ENCODE measurements at places on chromosomes 16 and 17.

GRCh38 chr16:31130899-31131298 is 4.6 kb downstream of the PRSS8 start:
- no peak for DNase-seq

- no peak for DNase-seq
Observed at GRCh38 chr17:57104461-57105175, 19.6 kb downstream of the AKAP1 start.

- no peak for DNase-seq
Observed at GRCh38 chr16:86306811-86307513, 203.4 kb upstream of the FOXF1 start.

DNA sequence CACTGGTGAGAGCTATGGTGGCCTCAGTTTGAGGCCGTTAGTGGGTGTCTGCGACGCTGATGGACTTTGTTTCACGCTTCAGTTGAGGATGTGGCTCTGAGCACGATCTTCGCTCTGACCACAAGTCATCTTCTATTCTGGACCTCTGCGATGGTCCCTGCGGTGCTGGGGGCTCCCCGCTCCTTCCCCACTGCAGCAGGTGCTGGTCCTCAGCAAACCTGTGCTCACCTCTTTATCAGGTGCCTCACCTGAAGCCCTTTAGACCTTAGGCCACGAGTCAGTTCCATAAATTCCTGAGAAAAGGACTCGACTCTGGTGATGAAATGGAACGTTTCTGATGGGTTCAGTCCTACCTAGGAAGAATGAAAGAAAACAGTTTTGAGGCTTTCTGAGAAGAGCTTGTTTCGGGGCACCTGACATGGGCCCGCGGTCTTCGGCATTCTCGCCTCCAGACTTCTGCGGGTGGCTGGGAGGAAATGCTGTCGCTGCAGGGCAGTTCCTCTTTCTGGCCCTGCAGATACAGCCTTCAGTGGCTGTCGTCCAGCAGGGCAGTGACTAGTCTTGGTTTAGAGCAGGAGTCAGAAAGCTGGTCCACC is 4.7 kb downstream of the KCTD5 start:
- DNase-seq, result peak; percentile 89

DNA sequence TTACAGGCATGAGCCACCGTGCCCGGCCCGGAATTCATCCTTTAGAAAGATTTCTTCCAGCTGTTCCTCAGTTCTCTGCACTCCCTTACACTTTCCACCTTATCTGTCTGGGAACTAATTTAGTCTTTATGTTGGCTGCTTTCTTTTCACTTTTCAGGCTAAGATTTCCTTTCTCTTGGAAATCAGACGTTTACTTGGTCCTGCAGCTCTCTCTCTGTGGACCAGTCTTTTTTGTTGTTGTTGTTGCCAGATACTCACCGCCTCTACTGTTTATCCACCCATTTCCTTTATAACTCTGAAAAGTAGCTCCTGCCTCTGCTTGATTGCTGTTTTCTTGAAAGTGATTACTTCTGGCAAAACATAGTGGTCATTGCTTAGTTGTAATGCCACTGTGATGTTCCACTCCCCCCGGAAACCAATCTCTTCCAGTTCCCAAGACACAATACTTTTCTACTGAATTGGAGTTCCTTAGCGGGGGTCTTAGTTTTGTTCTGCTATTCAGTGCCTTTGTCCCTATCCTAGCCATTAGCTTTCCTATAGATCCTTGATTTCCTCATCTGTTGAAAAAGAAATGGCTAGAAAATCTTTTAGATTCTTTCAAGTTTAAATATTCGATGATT is 6.2 kb downstream of the NF1 start:
- DNase-seq, result no peak

DNA sequence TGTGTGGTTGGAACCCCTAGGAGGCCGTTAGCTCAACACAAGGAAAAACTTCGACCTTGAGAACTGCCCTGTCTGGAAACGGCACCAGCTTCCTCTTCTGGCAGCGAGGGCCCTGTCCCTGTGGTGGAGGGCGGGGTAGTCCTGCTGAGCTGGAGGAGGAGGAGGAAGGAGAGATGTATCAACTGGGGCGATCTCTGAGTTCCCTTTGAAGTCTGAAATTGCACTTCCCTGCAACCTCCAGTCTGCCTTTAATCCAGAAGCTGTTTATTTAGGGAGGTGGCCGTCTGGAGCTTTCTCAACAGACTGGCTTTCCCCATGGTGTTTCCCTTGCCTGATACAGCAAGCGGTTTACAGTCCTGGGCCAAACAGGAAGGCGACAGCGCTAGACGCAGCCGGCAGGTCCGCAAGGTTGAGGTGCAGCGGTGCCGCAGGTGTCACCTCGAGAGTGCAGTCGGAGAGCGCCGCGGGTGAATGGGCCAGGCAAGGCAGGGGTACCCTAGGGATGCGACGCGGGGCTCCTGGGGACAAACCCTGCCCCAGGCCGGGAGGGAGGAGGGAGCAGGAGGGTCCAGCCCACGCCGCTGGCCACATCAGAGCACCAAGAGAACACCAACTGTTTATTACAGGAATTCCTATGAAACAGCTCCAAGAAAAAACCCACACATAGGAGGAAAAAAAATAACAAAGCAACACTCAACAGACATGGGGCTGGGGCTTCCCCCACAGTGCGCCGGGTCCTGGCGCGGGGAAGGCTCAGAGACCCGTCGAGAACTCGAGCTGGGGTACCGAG is 11.4 kb upstream of the MRPS23 start:
- peak; percentile 90 for DNase-seq

- DNase-seq, result no peak
Observed at GRCh38 chr16:20847550-20847949, 41.2 kb downstream of the REXO5 start.

DNA sequence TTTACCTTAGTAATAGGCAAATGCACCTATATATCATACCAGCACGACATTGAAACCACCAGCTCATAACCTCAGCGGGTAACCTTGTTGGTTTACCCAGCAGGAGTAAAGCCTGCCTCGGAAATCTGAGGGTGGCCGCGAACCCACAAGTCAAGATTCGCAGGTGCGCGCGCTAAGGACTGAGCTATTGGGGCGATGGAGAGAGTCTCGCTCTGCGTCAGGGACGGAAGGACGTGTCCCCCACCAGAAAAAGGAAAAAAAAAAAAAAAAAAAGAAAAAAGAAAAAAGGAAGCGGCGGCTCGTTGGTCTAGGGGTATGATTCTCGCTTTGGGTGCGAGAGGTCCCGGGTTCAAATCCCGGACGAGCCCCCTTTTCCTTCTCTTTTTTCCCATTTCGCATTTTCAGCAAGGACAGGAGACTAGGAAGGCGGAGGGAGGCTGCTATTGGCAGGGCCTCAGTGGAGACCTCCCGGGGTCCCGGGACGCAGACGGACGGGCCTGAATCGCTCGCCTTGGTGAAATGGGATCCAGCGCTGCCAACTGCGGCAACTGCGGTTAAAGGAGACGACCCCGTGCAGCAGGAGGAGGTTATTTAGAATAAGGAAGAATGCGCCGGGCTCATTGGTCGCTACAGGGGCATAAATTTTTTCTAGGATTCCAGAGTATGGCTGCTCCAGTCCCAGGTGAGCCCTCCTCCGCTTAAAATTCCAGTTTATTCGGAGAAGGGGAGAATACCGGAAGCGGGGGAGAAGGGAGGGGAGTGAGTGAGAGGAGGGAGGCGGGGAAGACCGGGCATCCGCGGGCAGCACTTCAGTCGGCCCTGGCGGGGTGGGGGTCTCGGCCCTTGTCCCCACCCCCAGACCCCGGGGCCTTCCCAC is at the start of gene OR1F1:
OR1F1 (plus strand) TSS at position 407 of the 877 bp plus-strand sequence.
- no peak for DNase-seq

DNA sequence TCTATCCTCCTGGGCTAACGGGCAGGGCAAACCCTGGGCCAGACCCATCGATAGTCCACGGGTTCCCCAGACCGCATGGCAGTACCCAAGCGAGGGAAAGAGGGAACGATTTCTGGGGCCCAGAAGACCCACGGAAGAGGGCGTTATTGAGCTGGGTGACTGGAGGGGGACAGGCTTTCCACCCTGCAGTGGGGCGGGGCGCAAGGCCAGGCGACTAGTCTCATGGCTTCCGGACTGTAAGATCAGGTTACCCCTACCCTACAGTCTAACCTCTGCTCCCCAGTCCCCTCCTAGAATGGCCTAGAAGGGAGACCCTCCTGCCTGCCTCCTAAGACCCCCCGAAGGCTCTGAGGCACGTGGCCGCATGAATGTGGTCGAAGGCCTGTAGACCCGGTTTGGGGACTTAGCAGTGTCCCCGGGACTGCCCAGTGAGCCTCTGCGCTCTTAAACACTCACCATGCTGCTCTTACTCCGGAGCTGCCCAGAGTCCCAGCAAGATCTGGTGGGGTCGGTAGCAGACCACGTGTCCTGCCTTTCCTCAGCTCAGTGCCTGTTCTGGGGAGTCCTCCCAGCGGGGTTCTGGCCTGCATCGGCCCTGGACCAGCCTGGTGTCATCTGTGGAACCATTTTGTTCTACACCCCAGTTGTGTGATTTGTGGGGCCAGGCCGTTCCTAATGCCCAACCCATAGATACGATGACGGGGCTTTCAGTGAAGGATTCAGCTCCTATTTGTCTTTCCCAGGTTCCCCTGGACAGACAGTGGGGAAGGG is 13.2 kb upstream of the AURKB start:
- peak; percentile 91 for DNase-seq

DNA sequence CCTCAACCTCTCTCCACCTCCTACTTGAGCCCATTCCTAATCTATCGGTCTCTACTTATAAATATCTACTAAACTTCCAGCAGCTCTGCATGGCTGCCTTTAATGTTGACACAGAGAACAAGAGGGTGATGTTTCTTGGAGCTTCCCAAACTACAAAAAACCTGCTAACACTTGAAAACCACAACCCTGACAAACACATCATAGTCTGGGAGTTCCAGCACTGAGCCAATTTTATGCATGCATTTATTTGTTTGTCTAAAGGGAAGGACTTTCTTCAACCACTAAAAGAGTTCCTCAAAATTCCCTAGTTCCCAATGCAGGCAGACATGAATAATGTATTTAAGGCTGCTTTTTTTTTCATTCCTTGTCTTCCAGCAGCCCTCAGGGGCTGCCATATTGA is 331.8 kb upstream of the XYLT1 start:
- DNase-seq, result no peak

DNA sequence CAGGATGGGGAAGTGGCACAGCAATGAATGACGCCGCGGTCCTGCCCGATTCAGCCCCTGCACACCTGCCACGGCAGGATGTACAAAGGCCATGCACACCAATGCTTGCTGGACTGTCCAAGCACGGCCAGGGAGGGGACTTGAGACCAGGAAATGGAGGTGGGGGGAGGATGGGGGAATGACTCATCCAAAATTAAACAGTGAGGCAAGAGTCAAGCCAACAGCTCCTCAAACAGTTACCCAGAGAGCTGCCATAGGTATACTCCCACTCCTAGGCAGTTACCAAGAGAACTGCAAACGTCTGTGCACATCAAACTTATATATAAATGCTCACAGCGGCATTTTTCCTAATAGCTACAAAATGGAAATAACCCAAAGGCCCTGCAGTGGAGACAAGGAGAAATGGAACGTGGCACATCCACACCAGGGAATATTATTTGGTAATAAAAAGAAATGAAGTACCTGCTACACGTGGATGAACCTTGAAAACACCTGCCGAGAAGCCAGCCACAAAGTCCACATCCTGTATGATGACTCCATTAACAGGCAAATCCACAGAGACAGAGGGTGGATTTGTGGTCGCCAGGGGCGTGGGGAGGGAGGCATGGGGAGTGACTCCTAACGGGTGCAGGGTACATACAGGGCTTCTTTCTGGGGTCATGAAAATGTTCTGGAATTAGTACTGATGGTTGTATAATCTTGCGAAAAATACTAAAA is 54.1 kb downstream of the VAC14 start:
- DNase-seq, result peak; percentile 89

GRCh38 chr16:57863434-57864160 is 61.3 kb upstream of the KIFC3 start:
- peak; percentile 88 for DNase-seq

DNA sequence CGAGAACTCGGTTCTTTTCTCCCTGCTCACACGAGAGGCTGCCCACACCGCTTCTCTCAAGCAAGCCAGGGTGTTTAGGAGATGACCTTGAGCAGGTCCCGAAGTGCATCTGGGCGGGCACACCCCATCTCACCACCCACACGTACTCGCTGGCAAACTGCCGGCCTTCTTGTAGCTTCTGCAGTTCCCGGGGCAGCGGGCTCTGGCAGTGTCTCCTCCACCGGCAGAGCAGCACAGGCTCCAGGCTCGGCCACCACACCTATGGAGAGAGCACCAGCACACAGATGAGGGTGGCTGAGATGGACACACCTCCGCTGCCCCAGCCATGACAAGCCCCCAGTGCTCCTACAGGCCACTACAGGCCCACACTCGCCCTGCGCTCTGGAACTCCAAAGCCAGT is 23.5 kb downstream of the ZNF276 start:
- no peak for DNase-seq

DNA sequence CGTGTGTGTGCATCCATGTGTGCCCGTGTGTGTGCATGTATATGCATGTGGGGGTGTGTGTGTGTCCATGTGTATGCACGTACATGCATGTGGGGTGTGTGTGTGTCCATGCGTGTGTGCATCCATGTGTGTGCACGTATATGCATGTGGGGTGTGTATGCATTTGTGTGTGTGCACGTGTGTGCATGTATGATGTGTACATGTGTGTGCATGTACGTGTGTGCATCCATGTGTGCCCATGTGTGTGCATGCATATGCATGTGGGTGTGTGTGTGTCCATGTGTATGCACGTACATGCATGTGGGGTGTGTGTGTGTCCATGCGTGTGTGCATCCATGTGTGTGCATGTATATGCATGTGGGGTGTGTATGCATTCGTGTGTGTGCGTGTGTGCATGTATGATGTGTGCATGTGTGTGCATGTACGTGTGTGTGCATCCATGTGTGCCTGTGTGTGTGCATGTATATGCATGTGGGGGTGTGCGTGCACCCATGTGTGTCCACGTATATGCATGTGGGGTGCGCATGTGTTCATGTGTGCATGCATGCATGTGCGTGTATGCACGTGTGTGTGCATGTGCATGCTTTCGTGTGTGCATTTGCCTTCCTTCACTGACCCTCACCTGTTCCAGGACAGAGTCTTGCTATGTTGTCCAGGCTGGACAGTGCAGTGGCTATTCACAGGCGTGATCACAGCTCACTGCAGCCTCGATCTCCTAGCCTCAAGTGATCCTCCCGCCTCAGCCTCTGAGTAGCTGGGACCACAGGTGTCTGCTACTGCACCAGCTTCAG is 129.6 kb upstream of the TNRC6C start:
- DNase-seq, result no peak

GRCh38 chr16:574021-574760 is 4.4 kb downstream of the PIGQ start:
- no peak for DNase-seq

DNA sequence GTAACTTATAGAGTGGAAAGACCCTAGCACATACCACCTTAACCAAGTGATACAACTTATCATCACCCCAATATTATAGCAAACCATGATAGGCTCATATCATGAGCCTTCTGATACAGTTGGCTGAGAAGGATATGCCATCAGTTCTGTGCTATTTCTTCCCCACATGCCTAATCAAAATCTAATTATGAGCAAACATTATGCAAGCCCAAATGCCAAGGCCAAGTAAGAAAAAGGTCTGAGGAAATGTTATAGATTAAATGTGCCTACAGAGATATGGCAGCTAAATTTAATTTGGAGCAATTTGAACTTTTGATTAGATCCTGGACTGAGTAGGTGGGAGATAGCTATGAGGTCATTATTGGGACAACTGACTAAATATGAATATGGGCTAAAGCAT is 225.9 kb upstream of the PMFBP1 start:
- DNase-seq, result no peak

- DNase-seq, result no peak
Observed at GRCh38 chr17:28956112-28956511, 4.8 kb upstream of the PHF12 start.

GRCh38 chr16:35552763-35553162 is 2093.4 kb downstream of the TP53TG3F start:
- no peak for DNase-seq

GRCh38 chr16:57537581-57538234 is 1.3 kb upstream of the CCDC102A start:
- DNase-seq, result peak; percentile 58
